ENCODE measurements at places on chromosomes 3 and 15.
A peak's percentile ranks its signal among the peaks of the same experiment; 100 is the strongest.

- DNase-seq, result no peak
Observed at GRCh38 chr3:183247011-183247589, 6.0 kb upstream of the B3GNT5 start.

DNA sequence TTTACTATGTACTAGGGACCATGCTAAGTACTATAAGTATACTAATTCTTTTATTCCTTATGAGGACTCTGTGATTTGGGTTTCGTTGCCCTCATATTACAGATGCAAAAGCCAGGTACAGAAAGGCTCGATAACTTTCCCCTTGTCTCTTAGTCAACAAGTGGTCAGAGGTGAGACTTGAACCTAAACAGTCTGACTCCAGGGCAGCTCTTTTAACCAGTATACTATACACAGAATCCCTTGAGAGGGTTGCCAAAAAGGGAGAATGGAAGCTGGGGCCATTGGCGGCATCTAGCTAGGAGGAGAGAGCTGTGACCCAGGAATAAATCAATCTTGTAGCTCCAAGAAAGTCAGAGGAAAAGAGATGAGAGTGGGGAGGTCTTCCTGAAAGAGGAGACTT, 92.4 kb downstream of the TOP2B start:
- DNase-seq, result no peak

- DNase-seq, result peak; percentile 26
Observed at GRCh38 chr15:38252481-38253350, at the start of gene SPRED1. Gene SPRED1, plus strand, starts transcription at chr15:38252836. Its CDS starts 350 bp downstream, at chr15:38253186.

DNA sequence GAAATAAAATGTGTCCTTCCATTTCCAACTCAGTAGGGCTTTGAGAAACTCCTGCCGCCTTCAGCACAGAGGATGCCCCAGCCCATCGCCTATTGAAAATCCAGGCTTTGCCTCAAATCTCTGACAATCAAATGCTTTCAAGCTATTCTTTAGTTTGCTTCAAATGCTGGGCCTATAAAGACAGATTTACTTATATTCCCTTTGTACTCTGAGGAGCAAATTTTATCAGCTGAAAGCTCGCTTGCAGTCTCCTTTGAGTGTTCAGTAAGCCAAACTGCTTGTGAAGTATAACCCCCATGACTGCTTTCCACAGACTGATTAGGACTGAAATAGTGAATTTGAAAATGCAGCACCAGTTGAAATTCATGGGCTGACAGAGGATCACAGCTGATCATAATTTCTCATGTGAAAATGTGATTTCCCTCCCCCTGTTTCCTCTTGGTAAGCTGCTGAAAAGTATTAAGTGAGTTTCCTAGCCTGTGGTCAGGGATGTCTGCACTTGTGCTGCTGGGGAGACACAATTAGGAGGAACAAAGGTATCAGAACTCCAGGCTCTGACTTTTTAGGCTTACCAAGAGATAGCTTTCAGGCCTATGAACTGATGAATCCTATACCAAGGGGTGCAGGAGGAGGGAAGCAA, 563.4 kb upstream of the TGFBR2 start:
- no peak for DNase-seq

DNA sequence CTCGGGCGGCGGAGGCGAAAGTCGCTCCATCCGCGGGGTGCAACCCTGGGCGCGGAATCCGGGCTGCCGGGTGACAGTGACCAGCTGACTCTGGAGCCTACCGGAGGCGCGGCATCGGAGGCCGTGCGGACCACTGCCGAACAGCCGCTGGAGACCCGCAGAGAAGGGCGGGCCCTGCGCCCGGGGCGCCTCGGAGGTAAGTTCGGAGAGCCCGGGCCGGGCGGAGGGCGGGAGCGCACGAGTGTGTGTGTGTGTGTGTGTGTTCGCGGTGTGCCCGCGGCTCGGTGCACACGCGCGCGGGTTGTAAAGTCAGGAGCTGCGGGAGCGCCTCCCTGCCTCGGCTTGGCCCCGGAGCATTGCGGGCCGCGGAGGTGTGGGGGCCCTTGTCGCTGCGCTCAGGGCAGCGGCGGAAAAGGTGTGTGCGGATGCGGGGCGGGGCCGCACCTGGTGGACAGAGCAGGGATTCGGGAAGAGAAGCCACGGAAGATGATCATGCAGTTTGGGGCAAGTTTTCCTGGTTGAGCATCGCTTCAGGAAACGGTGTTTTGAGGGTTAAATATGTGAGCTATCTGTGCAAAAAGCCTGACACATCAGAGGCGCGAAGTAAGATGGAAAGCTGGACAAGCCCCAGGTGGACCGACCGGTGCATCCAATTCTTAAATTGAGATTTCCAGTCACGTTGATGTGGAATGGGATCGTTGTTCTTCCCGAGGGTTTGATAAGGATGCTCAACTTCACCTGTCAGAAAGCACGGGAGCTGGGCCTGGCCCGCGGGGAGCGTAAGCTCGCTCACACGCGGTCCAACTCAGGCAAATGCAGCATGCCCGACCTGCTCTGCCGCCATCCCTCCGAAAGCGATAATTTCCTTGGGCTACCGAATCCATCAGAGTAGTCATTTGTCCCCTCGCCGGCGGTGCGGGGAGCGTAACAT, 474 bp downstream of the MINAR1 start:
- DNase-seq, result no peak

GRCh38 chr3:78818161-78818985, 949.4 kb downstream of the ROBO1 start:
- DNase-seq, result no peak

- no peak for DNase-seq
Observed at GRCh38 chr3:150020527-150020926, 49.8 kb upstream of the PFN2 start.

DNA sequence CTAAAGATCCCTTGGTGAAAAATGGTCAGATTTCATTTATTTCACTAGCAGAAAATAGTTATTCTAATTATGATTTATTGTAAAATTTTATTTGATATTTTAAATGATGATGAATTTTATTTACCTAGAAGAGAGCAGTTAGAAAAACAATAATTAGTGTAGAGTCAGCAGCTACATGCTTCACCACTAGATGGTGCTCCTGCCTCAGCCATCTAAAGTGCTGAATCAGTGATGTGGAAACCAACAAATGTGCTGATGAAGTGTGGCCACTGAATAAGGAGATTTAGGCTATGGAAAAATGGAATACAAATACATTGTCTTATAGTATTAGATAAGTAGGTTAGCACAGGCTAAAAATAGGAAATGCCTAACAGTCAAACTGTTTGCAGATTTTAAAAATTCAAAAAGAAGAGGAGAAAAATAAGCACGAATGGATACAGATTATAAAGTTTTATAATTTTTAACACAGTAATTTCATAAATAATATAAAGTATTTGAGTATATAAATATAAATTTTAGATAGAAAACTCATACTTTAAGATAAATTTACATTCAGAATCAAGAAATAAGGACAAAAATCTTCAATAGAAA, 109.8 kb downstream of the PPP2R3A start:
- DNase-seq, result peak; percentile 69

DNA sequence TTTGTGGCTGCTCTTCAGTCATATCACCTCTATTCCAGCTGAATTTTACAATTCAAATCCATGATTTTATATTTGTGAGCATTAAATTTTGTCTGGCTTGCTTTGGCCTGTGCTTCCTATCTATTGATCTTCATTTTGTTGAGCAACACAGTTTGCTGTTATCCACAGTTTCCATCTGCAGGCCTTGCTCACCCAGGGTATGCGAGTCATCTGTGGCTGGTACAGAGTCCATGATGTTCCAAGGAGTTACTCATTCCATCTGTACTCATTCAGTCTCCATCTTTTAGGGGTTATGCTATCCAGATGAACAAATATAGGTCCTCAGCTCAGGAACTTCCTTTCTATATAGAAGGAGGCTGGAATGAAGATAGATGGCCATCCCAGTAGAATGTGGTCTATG, 70.1 kb upstream of the CCK start:
- no peak for DNase-seq

- DNase-seq, result no peak
Observed at GRCh38 chr3:159761848-159762635, 226.6 kb upstream of the IL12A start.

GRCh38 chr3:137792626-137793271, 28.6 kb downstream of the SOX14 start:
- DNase-seq, result peak; percentile 18

- no peak for DNase-seq
Observed at GRCh38 chr3:20137647-20138046, 48.4 kb downstream of the SGO1 start.

DNA sequence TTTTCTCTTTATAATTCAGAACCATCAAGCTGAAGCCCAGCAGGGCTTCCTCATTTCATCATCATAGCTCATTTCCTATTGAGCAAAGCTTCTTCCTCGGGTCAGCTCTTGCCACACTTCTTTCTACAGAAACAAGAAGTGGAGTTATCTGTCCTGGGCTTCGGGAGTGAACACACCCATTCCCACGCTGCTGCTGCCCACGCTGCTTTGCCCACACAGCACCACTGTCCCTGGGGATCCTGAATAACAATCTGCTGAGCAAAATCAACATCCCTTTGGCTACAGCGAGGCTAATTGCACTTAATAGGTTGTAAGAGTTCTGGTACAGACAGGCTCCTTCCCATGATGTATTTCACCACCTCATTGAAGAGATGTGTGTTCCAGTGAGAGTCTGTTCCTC, 23.7 kb downstream of the CEP19 start:
- no peak for DNase-seq

DNA sequence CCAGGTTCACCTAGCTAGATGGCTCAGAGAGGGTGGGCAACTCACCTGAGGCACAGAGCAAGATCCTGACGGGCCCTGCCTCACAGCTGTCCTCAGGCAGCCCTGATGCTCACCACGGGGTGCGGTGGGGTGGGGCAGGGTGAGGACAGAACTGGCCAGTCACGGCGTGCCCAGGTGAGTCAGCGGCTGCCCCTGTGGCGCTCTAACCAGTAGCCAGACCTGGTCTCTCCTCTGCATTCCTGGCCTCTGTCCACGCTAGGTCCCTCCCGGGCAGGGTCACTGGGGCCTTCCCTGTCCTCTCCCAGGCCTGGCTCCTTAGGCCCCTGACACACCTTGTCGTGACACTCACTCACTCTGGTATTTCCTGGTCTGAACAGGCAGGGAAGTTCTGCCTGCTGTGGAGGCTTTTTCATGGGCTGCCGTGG, 901 bp downstream of the ALS2CL start:
- no peak for DNase-seq

- no peak for DNase-seq
Observed at GRCh38 chr15:79002581-79002980, 57.7 kb upstream of the CTSH start.

DNA sequence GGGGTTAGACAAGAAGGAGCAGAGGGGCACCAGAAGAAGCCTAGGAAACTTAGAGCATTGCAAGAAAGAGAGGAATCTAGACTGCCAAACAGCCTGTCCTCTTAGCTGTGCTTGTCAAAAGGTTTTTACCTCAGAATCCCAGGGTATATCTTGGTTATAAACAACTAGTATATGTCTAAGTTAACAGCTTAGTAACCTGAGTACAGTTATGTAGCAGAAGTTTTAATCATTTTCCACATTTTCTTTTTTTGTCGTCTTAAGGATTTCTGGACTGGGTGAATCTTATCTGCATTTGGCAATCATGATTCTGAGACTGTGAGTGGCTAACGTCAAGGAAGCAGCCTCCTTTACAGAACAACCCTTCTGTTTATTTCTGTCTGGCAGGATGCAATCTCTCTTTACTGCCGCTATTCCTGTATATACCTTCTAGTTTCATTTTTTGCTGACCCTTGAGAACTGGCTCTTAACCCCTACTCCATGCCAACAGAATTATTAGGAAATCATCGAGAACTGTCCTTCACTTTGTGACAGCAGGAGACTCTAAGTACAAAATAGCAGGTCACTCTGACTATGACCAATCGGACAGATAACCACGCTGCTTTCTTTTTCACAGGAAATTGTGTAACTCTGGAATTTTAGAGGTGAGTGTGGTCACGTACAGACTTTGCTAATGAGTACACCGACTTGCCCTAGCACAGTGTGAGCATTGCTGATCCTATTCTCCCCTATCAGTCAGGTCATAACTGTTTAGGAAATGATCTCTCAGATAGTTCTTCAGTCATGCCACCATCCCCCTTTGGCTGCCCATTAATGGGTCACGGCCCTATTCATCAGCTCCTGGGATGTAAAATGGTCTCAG, 3.3 kb upstream of the CP start:
- DNase-seq, result peak; percentile 35

GRCh38 chr15:66754789-66755188, 52.8 kb downstream of the SMAD6 start:
- DNase-seq, result no peak

DNA sequence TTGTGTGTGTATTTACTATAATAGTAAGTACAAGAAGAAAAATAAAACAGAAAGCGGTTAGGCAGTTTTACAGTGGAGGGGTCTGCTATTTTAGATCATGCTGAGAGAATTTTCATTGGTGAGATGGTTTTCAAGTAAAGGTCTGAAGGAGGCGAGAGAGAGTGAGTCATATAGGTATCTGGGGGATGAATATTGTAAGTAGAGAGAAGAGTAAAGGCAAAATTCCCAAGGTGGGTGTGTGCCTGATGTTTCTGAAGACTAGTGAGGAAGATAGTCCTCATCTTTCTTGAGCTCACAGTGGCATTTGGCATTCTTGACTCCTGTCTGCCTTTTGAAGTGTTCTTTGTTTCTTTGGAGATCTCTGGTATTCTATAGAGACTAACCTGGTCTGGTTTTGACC, 38.6 kb downstream of the CRYBG3 start:
- no peak for DNase-seq
